ENCODE measurements at places on chromosomes 6 and 20.

- DNase-seq, result no peak
Measured at GRCh38 chr6:436308-437036, 44.9 kb downstream of the IRF4 start.

- no peak for DNase-seq
Measured at GRCh38 chr20:19864130-19864529, 106.1 kb downstream of the RIN2 start.

- DNase-seq, result no peak
Measured at GRCh38 chr20:23570178-23570760, 2.0 kb upstream of the CST9L start.

DNA sequence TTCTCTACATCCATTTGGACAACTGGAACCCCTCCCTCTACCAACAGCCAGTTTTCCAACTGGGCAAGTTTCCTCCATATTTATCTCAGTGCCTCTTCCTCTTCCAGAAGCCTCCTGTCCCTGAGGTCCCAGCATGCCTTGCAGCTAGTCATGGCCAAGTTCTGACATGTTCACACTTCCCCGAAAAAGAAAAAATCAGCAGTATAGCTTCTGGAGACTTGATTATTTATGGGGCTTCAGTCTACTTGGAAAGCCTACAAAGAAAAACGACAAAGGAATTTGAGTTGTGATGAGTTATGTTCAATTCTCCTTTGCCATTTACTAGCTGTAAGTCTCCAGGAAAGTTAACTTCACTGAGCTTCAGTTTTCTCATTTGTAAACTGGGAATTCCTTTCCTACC, 406.5 kb downstream of the MAFB start:
- DNase-seq, result no peak

- peak; percentile 81 for DNase-seq
Measured at GRCh38 chr6:39228992-39229767, at the start of gene KCNK5. Gene KCNK5, minus strand, starts transcription at chr6:39229475. Its CDS starts 364 bp downstream, at chr6:39229111.

GRCh38 chr6:33620856-33621710, at the start of gene ITPR3:
Gene ITPR3, plus strand, starts transcription at chr6:33621322. Its CDS starts 281 bp downstream, at chr6:33621603.
- DNase-seq, result peak; percentile 77

- no peak for DNase-seq
Measured at GRCh38 chr20:31630187-31630790, 7.4 kb upstream of the COX4I2 start.

GRCh38 chr6:11689847-11690246, 88.8 kb downstream of the ADTRP start:
- DNase-seq, result no peak

DNA sequence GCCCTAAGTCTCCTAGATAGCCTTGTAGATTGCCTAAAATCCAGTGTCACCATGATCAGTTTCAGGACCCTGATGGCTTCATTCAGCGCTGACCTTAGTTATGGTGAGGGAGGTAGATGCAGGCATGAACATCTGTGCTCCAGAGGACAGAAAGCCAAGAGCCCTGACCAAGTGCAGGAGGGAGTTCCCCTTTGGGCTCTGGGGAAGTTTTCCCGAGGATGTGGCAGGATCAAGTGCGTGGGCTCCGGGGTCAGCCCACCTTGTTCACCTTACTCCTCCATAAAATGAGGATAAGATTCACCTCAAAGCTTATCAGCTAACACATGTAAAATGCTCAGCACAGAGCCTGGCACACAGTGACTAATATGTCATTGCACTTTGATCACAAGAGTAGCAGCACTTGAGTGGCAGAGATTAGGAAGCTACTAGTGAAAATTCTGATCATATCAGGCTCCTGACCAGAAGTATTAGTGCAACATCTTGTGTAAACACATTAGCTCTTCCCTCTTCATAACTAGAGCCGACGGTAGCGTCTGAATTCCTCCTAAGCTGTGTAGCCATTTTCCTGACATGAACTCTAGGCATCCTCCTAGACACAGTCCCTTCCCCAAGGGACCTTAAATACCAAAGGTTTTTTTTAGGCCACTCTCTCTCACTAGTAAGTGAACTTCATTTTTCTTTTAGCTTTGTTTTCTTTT, 125.2 kb downstream of the SULF2 start:
- no peak for DNase-seq

DNA sequence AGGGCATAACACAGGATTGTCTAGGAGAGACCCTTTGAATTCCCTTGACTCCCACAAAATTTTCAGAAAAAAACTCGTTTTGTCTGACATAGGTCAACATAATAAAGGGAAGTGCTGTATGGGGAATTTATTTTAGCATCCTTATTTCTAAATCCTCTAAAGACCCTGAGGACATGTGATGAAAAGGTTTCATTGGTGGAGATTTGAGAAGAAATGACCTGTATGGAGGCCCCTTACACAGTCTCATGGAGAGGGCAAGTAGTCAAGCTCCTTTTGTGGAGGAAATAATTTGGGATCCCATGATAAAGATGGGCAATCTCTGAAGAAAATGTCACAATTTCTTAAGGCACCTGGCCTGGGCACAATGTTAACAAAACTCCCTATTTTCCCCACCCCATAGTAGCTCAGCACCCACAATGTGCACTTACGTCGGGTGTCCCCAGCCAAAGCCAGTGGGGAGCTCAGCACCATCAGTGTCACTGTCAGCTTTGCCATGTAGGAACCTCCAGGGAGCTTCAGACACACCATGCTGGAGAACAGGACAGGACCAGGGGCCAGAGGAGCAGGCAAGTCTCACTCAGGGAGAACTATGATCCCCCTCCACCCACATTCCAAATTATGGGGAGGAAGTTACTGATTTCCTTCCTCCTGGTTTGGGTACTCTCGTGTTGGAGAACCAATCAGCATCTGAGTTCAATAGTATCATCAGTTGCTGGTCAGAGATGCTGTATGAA, at the start of gene HLA-DRB5:
Gene HLA-DRB5, minus strand, starts transcription at position 591 of the 734 bp plus-strand sequence. Its CDS starts 63 bp downstream, at position 528.
- no peak for DNase-seq

DNA sequence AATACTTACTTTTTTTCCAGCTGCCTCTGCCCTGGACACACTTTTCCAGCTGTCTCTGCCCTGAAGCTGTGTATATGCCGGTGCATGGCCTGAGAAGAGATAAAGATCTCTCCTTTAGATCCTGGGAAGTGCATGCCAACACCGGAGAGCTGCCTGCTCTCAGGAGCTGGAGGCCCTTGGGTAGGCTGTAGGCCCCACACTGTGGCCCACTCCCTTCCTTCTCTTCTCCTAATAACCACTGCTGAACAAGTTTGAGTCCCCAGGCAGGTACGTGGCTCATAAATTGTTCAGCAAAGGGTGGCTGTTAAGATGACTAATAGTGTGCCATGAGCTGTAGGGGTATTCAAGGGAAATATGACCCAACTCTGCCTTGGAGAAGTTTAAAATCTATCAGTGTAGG, 102.5 kb downstream of the CD24 start:
- no peak for DNase-seq

DNA sequence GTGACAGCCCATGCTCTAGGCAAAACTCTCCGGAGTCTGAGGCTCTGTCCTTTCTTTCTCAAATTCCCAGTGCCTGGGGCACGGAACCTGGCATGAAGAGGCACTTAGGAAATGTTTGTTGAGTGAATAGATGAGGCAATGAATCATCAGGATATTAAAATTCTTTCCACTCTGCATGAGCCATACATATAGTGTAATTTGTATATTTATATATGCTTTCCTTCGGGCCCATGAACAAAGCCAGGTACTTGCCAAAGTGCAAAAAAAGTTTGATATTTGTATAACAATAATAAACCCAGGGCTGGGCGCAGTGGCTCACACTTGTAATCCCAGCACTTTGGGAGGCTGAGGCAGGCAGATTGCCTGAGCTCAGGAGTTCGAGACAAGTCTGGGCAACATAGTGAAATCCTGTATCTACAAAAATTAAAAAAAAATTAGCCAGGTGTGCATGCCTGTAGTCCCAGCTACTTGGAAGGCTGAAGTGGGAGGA, 212.3 kb upstream of the ZNF217 start:
- DNase-seq, result no peak

- no peak for DNase-seq
Measured at GRCh38 chr20:63598479-63599395, 24.7 kb upstream of the HELZ2 start.

All from stimulated activated CD4-positive, alpha-beta T cell treated with anti-CD3 and anti-CD28 coated beads, Interleukin-2, amount 100 ng/mL, for 24 hours (primary cell).